ENCODE measurements at places on chromosomes 11 and 22. TPM values are rescaled to one million over a fixed set of nuclear protein-coding genes. Genes with fewer than 3 reads are reported as not detected.
A peak's percentile ranks its signal among the peaks of the same experiment; 100 is the strongest.

DNA sequence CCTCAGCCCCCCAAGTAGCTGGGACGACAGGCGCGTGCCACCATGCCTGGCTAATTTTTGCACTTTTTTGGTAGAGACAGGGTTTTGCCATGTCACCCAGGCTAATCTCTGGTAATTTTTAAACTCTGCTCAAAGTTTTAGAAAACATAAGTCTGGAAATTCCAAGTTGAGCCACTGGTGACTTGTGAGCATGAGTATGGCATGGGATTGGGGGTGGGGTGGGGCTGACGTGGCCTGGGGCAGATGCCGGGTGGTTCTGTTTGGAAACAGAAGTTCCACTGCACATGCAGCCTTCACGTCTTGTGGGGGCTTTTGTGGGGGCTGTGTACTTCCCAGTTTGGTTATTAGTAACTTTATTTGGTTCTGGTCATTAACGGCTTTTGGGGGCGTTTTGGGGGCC, 67.3 kb downstream of the PTPRJ start:
- H3K4me1 ChIP-seq: peaks cover 10% of the 10 kb centered on the region
- DNase-seq: no peak
- H3K27ac ChIP-seq: no peak overlapping the region
- H3K36me3 ChIP-seq: no peaks in the 10 kb centered on the region
- no peaks in the 10 kb centered on the region for H3K27me3 ChIP-seq

TMEM45B gene
- total RNA-seq: not detected

GRCh38 chr11:67352546-67353316, 615 bp downstream of the POLD4 start:
- peak overlapping the region; percentile 98 for H3K27ac ChIP-seq
- DNase-seq: peak; percentile 77
- peaks cover 3% of the 10 kb centered on the region for H3K4me1 ChIP-seq
- H3K4me3 ChIP-seq: peak overlapping the region; percentile 79
- H3K27me3 ChIP-seq: no peaks in the 10 kb centered on the region
- H3K36me3 ChIP-seq: no peaks in the 10 kb centered on the region

GRCh38 chr22:28600546-28601143, 79.0 kb downstream of the TTC28 start:
- no peaks in the 10 kb centered on the region for H3K27me3 ChIP-seq
- no peaks in the 10 kb centered on the region for H3K36me3 ChIP-seq
- H3K4me1 ChIP-seq: no peaks in the 10 kb centered on the region
- no peak overlapping the region for H3K27ac ChIP-seq

RNF214 gene
- total RNA-seq: 11.1 TPM

CHRNA10 gene
- 0.71 TPM for total RNA-seq

- no peaks in the 10 kb centered on the region for H3K36me3 ChIP-seq
- peak overlapping the region; percentile 99 for H3K27ac ChIP-seq
- H3K4me1 ChIP-seq: peaks cover 24% of the 10 kb centered on the region
- peak overlapping the region; percentile 92 for H3K4me3 ChIP-seq
- DNase-seq: no peak
Observed at GRCh38 chr22:50583294-50583861, 729 bp upstream of the CHKB start.

ANO1 gene
- 17.4 TPM for total RNA-seq

- peak; percentile 18 for DNase-seq
- no peaks in the 10 kb centered on the region for H3K4me1 ChIP-seq
- no peak overlapping the region for H3K4me3 ChIP-seq
- H3K27me3 ChIP-seq: no peaks in the 10 kb centered on the region
- H3K36me3 ChIP-seq: peaks cover 30% of the 10 kb centered on the region
- H3K27ac ChIP-seq: no peak overlapping the region
Observed at GRCh38 chr11:71488681-71489270, 35.8 kb downstream of the NADSYN1 start.

- peak within 1 kb of the TSS; percentile 71 for H3K4me3 ChIP-seq
- H3K27me3 ChIP-seq: no peaks in the 10 kb centered on the region
- peaks cover 43% of the 10 kb centered on the region for H3K36me3 ChIP-seq
Observed at GRCh38 chr22:29553351-29554224, at the start of gene THOC5. THOC5 (minus strand) TSS chr22:29553757; CDS start chr22:29549147, 4,610 bp downstream.

GRCh38 chr22:29702000-29702930, 17.5 kb upstream of the CABP7 start:
- H3K27me3 ChIP-seq: peaks cover 40% of the 10 kb centered on the region
- peaks cover 23% of the 10 kb centered on the region for H3K4me1 ChIP-seq
- no peak overlapping the region for H3K4me3 ChIP-seq
- H3K27ac ChIP-seq: peak overlapping the region; percentile 26
- peaks cover 5% of the 10 kb centered on the region for H3K36me3 ChIP-seq

GRCh38 chr11:1571760-1572196, 293 bp downstream of the DUSP8 start:
- no peaks in the 10 kb centered on the region for H3K36me3 ChIP-seq
- no peaks in the 10 kb centered on the region for H3K27me3 ChIP-seq
- peak overlapping the region; percentile 45 for H3K4me3 ChIP-seq
- peaks cover 68% of the 10 kb centered on the region for H3K4me1 ChIP-seq
- DNase-seq: no peak
- H3K27ac ChIP-seq: peak overlapping the region; percentile 99

- H3K4me1 ChIP-seq: peaks cover 26% of the 10 kb centered on the region
- H3K27me3 ChIP-seq: no peaks in the 10 kb centered on the region
Observed at GRCh38 chr11:72859126-72859525, 44.9 kb downstream of the ATG16L2 start.

GRCh38 chr11:1437500-1437899, 47.8 kb downstream of the BRSK2 start:
- no peak overlapping the region for H3K27ac ChIP-seq
- peaks cover 5% of the 10 kb centered on the region for H3K4me1 ChIP-seq
- H3K4me3 ChIP-seq: no peak overlapping the region
- no peak for DNase-seq
